ENCODE measurements at places on chromosomes 16 and 17. TPM values are rescaled to one million over a fixed set of nuclear protein-coding genes. Genes with fewer than 3 reads are reported as not detected.

- DNase-seq, result no peak
Observed at GRCh38 chr16:50066482-50067289, 916 bp downstream of the HEATR3 start.

- no peak for DNase-seq
Observed at GRCh38 chr16:81646561-81646960, 132.5 kb upstream of the PLCG2 start.

DNA sequence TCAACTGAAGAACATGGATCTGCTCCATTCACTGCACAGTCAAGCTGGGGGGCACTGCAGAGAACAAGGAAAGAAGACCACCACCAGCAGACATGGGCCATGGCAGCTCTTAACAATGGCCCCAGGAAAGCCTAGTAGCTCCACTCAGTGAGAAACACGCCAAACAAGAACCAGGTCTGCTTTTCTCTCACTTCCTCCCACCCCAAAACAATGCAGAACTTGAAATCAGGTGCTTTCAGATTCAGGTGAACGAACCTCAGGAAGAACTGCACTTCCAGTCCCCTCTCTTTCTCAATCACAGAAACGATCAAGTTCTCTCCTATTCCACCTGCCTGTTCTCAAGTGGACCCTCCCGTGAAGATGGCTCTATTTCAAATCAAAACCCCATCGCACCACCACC is 155.6 kb downstream of the GRIN2A start:
- DNase-seq, result no peak

DNA sequence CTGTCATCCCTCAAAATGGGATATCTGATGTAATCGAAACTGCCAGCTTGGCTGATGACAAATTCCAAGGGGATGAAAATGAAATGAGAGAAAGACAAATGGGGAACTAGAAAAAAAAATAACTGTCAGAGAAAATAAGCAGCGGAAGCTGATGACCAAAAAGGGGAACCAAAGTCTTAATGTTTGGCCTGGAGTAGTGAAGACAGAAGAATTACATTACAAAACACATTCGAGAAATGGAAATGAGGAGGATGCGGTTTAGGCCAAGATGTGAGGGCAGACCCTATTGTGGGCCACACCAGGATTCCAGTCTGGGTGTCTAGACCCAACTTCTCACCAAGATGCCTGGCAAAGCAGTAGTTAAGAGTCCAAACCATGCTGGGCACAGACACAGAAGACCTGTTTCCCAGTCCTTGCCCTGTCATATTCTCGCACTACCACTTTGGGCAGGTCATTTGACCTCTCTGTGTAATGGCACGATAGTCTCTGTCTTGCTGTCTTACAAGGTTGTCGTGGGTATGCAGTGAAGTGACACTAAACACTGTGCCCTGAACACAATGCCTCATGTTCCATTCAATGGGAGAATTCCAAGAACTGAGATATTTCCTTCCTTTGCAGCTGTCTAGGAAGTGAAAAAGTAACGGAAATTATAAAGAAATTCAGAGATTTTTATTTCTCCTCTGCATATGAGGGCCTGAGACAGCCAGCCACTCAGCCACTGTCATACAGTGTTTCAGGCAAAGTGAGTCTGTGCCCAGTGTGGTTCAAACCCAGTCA is 12.3 kb upstream of the CCL2 start:
- DNase-seq, result no peak

DNA sequence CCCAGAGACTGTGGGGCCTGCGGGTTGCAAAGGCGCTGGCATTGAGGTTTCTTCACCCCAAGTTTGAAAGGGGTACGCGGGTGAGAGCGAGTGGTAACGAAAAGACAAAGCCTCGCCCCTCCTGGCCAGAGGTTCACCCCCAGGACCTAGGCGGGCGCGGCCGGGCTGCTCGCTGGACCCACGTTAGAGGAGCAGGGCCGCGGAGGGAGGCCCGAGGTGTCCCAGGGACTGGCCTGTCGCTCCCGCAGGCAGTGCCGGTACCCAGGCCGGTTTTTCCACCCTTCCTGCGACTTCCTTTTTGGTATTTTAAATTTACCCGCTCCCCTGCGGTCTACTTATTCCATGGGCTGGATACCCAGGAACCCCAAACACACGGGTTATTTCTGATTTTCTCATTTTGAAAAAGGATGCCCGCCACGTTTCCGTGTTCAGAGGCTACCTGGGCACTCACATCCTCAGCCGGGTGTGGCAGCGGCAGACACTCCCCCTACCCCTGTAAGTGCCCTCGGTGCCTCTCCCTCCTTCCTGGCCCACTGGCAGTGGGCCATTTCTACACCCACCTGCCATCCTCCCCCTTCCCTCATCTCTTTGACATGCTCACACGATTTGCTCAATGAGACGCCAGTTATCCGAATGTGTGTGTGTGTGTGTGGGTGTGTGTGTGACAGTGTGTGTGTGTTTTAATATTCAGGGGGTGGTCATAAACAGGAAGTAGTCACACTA is 1.6 kb upstream of the FOXL1 start:
- no peak for DNase-seq

The MT1F gene
- 8.7 TPM for total RNA-seq

The EFCAB5 gene
- total RNA-seq, result 1.6 TPM

The CCP110 gene
- total RNA-seq, result 36.0 TPM

The KRT31 gene
- not detected for total RNA-seq

The ATP2C2 gene
- total RNA-seq, result 33.2 TPM

The SENP3 gene
- 43.9 TPM for total RNA-seq

DNA sequence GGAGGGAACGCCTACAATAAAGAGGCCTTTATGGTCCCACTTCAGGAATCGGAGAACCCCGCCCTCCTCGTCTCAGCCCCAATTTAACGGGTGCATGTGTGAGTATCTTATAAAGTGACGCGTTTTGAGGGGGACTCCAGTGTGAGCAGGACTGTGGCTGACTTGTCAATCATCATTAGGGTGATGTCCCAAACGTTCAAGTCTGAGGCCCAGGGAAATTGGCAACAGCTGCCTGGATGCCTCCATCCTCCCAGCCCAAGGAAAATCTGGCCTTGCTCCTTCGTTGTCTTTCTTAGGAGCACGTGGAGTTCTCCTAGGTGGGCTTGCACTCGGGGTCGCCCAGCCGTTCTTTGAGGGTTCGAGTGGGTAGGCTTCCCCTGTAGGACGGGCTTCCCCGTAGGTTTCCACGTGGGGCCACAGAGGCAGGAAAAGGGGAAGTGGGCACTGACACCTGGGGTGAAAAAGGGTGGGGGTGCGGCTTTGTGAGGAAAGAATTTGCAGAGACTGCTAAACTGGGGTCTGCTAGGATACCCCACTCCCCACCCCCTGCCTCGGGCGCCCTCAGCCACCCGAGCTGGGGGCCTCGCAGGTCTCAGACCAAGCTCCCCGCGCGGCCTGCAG is 561 bp upstream of the HERPUD1 start:
- no peak for DNase-seq

GRCh38 chr16:46883690-46884512 is at the start of gene GPT2:
TSS of gene GPT2 (plus strand) at chr16:46884362. CDS start at chr16:46884716, 354 bp downstream.
- peak; percentile 94 for DNase-seq

GRCh38 chr17:38915639-38915995 is 9.8 kb upstream of the LASP1NB start:
- peak; percentile 22 for DNase-seq

- DNase-seq, result no peak
Observed at GRCh38 chr17:9006175-9006767, 15.0 kb upstream of the NTN1 start.

- no peak for DNase-seq
Observed at GRCh38 chr16:52128361-52128760, 418.6 kb downstream of the TOX3 start.

The SRL gene
- total RNA-seq, result 10.1 TPM

The CTRB2 gene
- not detected for total RNA-seq

- DNase-seq, result peak; percentile 77
Observed at GRCh38 chr16:76535-77272, 1.3 kb upstream of the MPG start.

The ELAC2 gene
- total RNA-seq, result 87.3 TPM

DNA sequence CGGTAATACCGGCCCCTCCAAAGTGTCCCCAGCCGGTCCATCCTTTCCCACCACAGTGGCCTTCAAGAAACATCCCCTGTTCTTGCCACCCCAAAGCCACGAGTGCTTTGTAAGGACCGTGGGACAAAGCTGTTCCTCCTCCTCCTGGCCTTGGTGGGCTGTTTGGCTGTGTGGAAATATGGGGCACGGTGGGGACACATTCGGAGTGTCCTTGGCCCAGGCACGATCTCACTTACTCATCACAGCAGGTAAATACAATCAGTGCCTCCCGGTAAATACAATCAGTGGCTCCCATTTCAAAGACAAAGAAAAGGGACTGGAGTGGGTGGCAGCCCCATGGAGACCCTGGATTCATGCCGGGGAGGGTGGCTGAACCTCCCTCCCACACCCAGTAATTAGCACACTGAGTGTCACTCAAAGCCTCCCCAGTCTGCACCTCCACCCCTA is 10.4 kb downstream of the SCN4A start:
- DNase-seq, result no peak

DNA sequence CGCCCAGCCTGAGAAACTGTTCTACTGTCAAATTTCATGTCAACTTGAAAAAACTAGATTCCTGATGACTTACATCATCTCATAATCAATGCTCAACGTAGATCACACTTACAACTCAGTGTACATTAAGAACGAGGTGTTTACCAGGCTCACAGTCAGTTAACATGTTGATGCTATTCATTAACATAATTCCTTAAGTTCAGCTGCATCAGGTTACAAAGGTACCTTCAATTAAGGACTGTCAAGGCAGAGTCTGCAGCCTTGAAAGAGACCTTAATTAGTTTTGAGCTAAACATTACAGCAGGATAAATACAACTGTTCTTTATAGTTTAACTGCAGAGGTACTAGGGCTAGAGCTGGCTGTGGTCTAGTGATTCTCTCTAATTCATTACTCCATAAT is 1.9 kb downstream of the GNA13 start:
- no peak for DNase-seq

- no peak for DNase-seq
Observed at GRCh38 chr16:17106243-17106791, 364.4 kb downstream of the XYLT1 start.

The TMEM106A gene
- 15.5 TPM for total RNA-seq

DNA sequence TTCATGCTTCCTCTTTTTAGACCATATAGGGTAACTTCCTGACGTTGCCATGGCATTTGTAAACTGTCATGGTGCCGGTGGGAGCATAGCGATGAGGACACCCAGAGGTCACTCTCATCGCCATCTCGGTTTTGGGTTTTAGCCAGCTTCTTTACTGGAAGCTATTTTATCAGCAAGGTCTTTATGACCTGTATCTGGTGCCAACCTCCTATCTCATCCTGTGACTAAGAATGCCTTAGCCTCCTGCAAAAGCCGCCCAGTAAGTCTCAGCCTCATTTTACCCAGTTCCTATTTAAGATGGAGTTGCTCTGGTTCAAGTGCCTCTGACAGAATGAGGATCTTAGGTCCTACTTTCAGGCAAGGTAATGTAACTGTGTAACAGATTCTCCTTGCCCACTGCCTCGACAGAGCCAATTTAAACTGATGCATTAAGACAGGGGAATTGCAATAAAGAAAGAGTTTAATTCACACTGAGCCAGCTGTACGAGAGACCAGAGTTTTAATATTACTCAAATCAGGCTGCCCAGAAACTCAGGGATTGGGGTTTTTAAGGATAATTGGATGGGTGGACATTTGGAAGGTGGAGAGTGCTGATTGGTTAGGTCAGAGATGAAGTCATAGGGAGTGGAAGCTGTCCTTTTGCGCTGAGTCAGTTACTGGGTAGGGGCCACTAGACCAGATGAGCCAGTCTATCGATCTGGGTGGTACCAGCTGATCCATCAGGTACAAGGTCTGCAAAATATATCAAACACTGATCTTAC is 59.9 kb upstream of the ATF7IP2 start:
- no peak for DNase-seq

- no peak for DNase-seq
Observed at GRCh38 chr17:38357486-38358123, 6.0 kb downstream of the SOCS7 start.

DNA sequence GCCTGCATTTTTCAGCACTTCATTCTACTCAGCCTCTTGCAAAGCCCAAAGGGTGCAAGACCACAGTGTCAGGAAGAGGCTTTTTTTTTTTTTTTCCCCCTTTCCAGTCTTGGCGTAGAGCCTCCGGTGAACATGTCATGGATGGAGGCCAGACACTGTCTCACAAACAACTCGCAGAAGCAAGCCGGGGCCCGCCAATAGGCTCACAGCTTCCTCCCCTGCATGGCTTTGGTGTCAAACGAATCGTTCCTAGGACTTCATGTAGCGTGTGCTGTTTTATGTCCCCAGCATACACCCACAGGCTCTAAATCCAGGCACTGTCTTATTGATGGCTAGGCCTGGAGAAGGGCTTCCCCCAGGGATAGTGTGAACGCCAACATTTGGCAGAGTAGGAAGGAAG is 457.7 kb upstream of the MAF start:
- DNase-seq, result no peak

GRCh38 chr16:6541267-6541666 is 791.4 kb upstream of the RBFOX1 start:
- DNase-seq, result no peak

DNA sequence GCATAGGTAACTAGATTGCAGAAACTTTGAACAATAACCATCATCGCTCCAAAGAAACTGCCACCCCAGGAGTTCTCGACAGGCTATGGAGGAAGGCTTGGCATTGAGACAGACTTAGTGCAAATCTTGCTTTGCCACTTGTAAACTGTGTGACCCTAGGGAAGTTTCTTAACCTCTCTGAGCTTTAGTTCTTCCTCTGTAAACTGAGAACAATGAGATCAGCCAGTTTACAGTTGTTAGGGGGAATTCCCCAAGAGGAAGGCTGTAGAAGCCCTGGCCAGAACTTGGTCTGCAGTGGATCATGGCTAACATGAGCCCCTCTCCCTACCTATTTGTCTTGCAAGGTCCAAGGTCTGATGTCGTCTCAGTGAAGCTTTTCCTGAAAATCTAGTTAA is 78.9 kb downstream of the NT5M start:
- DNase-seq, result no peak

- DNase-seq, result peak; percentile 44
Observed at GRCh38 chr16:27867122-27868110, 196.1 kb downstream of the GSG1L start.

DNA sequence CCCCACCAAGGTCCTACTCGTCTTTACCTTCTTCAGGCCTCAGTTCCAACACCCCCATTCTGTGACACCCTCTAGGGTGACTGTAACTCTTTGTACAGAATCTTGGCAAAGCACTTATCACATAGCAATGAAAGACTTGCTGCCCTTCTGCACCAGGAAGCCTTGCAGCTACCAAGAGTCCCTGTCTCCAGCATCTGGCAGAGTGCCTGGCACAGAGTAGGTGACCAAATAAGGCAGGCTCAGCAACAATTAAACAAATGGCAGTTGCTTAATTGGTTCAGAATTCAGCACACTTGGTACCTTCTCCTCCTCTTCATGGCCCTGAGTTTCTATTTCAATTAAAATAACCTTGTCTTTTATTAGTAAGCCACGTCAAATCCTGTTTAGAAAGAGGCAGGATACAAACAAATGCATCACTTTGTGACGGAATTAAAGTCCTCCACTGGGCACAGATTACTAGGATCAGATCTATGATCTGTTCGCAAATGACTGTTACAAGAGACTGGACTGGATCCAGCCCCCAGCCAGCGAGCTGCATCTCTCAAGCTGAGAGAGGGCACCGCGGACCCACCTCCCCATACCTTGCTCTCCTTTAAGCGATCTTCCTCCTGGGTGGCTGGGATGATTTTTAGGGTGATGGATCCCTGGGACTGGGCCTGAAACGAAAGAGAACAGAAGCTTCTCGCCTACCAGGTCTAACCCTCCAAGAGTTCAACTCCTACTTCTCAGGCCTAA is 9.4 kb downstream of the MPP3 start:
- DNase-seq, result peak; percentile 72
